ENCODE measurements at places on chromosomes 5 and 9. TPM values are rescaled to one million over a fixed set of nuclear protein-coding genes. Genes with fewer than 3 reads are reported as not detected.

The LCN15 gene
- polyA plus RNA-seq = not detected

The LPAR1 gene
- polyA plus RNA-seq = not detected

The AJM1 gene
- not detected for polyA plus RNA-seq

The ENHO gene
- not detected for polyA plus RNA-seq

The DRD1 gene
- not detected for polyA plus RNA-seq

The PTPN3 gene
- polyA plus RNA-seq = not detected
